ENCODE measurements at places on chromosomes 7 and 10. TPM values are rescaled to one million over a fixed set of nuclear protein-coding genes. Genes with fewer than 3 reads are reported as not detected.
A peak's percentile ranks its signal among the peaks of the same experiment; 100 is the strongest.

The DKK1 gene
- 28.5 TPM for total RNA-seq

The TBC1D12 gene
- 5.8 TPM for total RNA-seq

The POR gene
- 263 TPM for total RNA-seq

The GTF2IRD1 gene
- 41.5 TPM for total RNA-seq

The DENND11 gene
- 20.4 TPM for total RNA-seq

The TCAF2 gene
- 0.65 TPM for total RNA-seq

The ZFYVE27 gene
- total RNA-seq, result 34.6 TPM

The ARF5 gene
- total RNA-seq, result 349 TPM

DNA sequence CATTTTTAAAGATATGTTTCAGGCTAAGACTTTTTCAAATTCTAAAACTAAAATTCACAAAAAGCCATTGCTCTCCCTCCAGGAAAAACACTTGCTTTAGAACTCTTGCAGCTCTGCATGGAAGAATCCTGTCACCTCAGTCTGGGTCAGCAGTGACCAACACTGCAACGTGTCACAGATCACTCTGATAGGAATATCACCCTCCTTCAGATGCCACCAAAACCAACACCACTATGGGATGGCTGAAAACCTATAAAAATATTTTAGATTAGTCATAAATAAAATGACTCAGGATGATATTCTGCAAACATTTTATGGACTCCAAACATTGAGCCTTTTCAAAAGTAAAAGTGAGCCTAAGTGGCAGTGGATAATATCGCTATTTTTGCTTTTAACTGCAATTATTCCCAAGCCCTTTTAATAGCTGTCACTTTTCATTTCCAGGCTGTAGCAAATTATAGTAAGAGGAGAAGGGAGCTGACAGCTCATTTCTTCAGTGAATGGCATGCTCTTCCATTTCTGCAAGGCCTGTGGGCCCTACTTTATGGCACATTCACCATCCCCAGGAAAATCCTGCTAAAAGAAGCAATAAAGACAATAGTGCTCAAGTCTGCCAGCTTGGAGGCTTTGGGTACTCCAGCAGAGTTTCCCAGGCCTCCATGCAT is 21.3 kb downstream of the ELMO1 start:
- no peak for DNase-seq

GRCh38 chr10:19499291-19499770 is 316.9 kb upstream of the PLXDC2 start:
- no peak for DNase-seq

DNA sequence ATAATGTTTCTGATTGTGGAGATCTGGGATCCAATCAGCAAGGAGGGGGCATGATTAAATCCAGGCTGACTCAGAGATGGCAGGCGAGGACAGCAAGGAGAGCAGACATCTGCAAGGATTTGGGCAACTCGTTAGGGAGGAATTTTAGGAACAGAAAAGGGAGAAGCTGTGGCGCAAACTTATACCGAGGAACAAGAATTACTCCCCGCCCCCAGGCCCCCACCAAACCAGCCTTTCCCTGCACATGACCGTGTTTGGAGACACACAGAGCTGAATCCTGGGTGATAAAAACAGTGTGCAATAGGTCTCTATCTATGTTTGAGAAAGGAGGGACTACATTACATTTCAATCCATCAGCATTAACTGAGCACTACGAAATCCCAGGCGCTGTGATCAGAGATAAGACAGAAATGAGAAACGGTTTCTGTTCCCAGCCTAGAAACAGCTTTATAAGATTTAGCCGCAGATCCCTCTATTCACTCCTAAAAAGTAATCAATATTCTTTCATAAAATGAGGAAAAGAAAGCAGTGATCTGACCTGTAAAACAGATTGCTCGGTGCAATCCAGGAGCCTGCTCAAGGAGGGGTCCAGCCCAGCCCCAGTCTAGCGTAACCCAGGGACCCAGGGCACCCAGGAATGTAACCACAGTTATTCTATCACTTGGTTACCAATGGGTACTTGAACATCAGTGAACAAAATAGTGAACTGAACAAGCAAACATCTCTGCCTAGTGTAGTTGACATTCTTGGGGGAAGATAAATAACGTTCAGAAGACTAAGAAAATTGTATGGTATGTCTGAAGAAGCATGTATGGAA is 37.2 kb upstream of the RAPGEF5 start:
- peak; percentile 16 for DNase-seq

DNA sequence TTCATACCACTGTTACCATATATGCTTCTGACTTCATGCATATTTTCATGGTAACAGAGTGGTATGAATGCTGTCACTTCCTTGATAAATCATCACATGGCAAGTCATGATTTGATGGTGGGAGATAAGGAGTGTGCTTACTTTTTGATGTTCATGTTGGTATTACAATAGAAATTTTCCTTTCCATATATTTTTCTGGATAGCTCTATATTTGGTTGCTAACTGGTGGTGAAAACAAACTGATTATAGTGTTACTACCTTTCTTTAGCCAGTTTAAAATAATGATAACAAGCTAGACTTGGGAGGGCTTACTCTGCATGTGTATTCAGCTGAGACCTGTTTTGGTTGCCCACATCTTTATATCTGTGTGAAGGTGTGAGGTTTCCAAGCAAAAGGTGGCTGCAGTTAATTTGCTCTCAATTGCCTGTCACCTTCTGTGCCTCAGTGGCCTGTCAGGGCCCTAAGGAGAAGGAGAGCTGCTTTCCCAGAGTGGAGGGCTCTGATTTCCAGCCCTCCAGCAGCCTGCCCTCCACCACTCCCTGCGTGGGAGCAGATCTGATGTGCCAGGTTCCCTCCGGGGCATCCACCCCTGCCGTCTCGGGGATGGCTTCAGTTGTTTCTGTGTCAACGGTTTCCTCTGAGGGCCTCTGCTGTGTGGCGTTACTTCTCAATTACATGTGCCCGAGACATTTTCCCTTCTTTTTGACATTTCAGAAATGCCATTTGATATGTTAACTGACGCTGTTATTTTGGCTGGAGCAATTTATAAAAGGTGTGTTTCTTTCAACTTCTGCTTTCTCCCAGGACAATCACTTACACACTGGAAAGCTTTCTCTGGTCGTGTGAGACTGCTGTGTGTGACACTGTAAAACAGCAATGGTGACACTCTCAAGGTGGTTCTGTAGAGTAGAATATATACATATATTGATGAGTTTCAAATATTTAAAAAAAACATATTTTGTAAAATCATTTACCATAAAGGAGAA is 107.7 kb upstream of the KLF6 start:
- no peak for DNase-seq

DNA sequence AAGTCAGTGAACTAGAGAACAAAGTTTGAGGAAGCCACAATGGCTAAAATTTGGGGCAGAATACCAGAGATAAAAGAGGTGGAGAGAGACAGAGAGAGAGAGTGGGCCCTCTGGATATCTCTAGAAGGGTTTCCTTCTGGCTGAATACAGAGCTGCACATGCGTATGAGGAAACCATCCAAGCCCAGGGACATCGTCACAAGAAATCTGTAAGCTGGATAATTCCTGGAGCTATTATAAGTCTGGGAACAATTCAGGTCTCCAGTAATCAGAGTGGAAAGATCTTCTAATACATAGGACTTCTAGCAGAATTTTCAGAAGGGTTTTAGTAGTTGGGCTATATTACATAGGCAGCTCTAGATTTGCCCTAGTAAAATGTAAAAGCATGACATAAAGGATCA is 415.7 kb upstream of the MTPN start:
- DNase-seq, result no peak

DNA sequence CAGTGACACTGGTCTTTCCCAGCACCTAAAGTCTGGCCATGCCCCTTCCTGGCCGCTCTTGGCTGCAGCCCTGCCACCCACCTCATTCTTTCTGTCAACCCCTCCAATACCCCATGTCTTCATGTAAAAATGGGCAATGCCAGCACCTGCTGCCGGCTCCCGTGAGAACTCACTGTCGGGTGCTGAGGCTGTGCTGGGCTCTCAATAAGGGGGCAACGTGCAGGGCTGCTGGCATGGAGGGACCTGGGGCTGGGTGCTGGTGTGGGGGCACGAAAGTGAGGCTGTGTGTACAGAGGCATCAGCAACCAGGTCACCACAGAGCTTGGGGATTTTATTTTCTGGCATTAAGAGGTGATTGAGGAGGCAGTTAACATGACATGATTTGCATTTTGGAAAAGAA is 65.3 kb downstream of the ALOX5 start:
- DNase-seq, result no peak

- DNase-seq, result peak; percentile 26
Observed at GRCh38 chr7:139153832-139154231, 44.3 kb upstream of the ZC3HAV1 start.

DNA sequence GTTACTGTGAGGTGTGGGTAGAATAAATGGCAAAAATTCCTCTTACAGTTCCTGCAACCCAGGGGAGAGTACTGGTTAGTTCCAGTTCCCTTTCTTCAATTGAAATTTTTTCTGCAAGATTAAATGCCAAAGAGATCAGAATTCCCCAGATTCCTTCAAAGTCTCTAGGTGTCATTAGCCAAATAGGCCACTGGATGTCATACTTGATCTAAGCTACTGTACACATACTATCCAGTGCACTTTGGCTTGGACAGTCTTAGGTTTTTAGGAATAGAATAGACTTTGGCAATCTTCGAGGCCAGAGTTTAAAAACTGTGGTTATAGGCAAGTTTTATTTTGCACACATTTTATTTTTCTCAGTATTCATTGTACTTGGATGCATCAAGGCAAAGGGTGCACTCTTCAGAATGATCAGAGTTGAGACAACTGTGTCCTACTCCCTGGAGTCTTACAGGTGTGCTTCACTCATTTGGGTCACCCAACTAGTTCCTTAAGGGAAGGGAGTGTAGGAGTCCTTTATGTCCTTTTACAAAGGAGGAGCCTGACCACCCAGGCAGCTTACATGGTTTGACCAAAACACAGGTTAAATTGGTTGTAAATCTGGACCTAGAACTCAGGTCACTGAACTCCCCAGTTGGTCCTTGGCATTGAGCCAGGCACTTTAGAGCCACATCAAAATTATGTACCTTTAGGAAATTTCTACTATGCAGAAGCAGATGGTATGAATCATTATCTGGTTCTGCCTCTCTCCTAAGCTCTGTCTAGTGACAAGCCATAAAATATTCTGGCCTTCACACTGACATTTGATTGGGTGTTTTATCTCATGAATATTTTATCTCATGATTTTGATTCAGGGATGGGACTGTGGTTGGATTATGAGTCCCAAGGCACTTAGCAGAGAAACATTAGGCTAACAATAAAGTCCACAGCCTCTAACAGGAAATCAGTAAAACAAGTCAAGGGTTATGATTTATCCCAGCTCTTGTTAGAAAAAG is 49.5 kb downstream of the ASAH2B start:
- DNase-seq, result peak; percentile 54

DNA sequence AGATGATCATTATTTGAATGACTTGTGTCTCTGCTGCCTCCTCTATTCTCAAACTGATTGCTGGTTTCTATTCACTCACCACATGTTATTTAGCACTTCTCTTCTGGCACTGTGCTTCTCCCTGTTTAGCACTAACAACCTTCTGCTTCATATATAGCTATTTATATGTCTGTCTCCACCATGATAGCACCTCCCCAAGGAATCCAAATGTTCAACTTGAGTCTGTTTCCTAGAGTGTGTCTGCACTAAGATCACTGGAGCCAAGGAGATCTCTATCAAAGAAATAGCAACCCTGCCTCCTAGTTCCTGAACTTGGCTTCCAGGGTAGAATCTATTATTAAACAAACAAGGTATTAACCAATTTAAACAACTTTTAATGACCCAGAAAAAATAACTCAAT is 104.5 kb downstream of the CYP26A1 start:
- DNase-seq, result no peak

DNA sequence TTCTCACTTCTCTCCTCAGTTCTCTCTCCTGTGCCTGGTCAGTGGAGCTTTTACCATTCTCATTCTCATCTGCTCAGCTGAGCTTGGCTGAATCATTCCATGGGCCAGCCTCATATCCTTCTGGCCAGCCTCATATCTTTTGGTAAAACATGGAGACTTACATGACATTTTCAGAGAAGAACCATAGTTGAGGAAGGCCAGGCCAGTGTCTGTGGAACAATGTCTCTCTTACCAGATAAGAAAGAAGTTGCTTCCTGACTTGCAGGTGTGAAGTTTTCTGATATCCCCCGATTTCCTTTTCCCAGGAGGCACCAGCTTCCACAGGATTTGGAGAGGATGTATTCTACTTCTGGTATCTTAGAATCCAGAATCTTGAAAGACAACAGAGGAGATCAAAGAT is 24.7 kb downstream of the ST7 start:
- DNase-seq, result no peak

GRCh38 chr10:123634221-123634620 is 31.9 kb upstream of the GPR26 start:
- DNase-seq, result no peak

- DNase-seq, result no peak
Observed at GRCh38 chr7:80815733-80816132, 103.1 kb downstream of the SEMA3C start.

GRCh38 chr10:62831346-62831745 is 15.2 kb upstream of the EGR2 start:
- no peak for DNase-seq

DNA sequence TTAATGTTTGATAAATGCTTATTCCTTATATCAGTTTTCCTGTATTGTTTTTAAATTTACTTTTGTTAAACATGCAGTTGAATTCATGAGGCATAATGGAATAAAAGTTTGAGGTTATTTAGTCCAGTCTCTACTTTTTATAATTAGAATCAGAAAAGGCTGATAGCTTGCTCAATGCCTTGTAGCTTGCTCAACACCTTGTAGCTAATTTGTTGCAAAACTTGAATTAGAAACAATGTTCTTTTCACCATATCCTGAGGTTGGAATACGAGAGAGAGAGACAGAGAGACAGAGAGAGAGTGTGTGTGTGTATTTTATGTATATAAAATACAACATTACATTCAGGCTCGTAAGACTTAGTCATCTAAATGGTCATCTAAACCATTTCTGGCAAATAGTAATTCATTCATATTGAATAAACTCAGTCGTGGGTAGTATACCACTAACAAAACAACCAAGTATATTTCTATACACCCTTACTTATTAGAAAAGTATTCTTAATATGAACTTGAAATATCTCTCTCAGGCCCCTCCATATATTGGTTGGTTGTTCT is 243.5 kb downstream of the ADK start:
- no peak for DNase-seq

DNA sequence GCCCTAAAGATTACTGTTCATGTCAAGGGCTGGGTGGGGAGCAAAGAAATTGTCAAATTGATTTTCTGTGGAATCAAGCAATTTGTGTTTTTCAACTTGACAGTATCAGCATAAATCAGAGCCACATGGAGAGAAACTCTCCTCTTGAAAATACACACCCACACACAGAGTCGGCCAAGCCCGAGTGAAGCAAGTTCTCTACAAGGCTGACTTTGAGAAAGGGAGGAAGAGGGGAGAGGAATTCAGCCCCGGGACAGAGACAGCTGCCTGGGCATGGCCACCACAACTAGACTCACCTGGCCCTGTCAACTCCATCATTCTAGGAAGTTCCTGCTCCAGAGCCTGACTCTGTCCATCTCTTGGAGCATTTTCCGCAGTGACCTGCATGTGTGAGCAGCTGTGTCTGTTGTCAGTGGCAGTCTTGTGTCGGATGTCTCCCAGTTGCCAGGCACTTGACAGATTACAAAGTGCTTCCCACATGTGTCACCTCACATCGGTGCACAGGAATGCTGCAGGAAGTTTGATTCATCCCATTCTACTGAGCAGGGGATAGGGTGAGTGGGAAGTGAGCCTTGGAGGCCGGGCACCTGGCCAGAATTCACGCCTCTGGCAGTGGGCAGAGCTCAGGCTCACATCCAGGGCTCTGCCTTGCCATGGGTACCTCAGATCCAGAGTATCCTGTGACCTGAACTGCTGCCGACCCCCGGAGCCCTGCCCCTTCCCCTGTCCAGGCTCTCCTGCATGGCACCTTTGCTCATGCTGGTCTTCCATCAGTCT is 37.9 kb downstream of the ADAM12 start:
- DNase-seq, result peak; percentile 34

- no peak for DNase-seq
Observed at GRCh38 chr7:48497521-48497920, 326.3 kb downstream of the ABCA13 start.
